ENCODE measurements at places on chromosomes 3 and 15. TPM values are rescaled to one million over a fixed set of nuclear protein-coding genes. Genes with fewer than 3 reads are reported as not detected.

Gene SLC6A1
- total RNA-seq, result not detected

Gene IL17RB
- total RNA-seq, result 0.11 TPM

Gene GOLGA6A
- total RNA-seq, result not detected

Gene SLC30A4
- total RNA-seq, result 11.9 TPM

Gene LAMB2
- total RNA-seq, result 640 TPM

Gene OR5K2
- not detected for total RNA-seq

Gene FANCD2OS
- not detected for total RNA-seq

Gene PLSCR2
- not detected for total RNA-seq

Gene SLC24A5
- not detected for total RNA-seq

Gene ZBTB47
- total RNA-seq, result 24.0 TPM

Gene PGBD4
- 2.6 TPM for total RNA-seq

Gene C2CD4A
- 0.12 TPM for total RNA-seq

Gene GOLGA6L7
- not detected for total RNA-seq

Gene IGSF11
- not detected for total RNA-seq

Gene LRTM1
- total RNA-seq, result not detected

Gene PIAS1
- total RNA-seq, result 11.4 TPM

Gene EAF2
- 3.4 TPM for total RNA-seq
